Karpas-422 (cell line): ENCODE measurements at places on chromosomes 2 and 18. TPM values are rescaled to one million over a fixed set of nuclear protein-coding genes. Genes with fewer than 3 reads are reported as not detected.

SFT2D3 gene
- total RNA-seq: 3.2 and 4.0 TPM in 2 replicates

SALL3 gene
- not detected in 2 replicates for total RNA-seq

TTL gene
- 26.1 and 30.5 TPM in 2 replicates for total RNA-seq

IL36G gene
- not detected in 2 replicates for total RNA-seq

AFF3 gene
- 84.6 and 99.7 TPM in 2 replicates for total RNA-seq

FER1L5 gene
- total RNA-seq: not detected in 2 replicates

RAPGEF4 gene
- total RNA-seq: 0.47 and 0.97 TPM in 2 replicates

CABYR gene
- not detected in 2 replicates for total RNA-seq

TSN gene
- total RNA-seq: 43.6 and 45.4 TPM in 2 replicates

HJURP gene
- 16.5 and 29.0 TPM in 2 replicates for total RNA-seq

FIGN gene
- total RNA-seq: not detected in 2 replicates

KCNG2 gene
- total RNA-seq: not detected in 2 replicates

IL36A gene
- total RNA-seq: not detected in 2 replicates

RESP18 gene
- total RNA-seq: not detected in 2 replicates

NDC80 gene
- 25.4 and 48.5 TPM in 2 replicates for total RNA-seq

OTOS gene
- total RNA-seq: not detected in 2 replicates

SNORC gene
- total RNA-seq: 1.2 and 1.9 TPM in 2 replicates

STK11IP gene
- total RNA-seq: 19.8 and 24.0 TPM in 2 replicates

CROCC2 gene
- total RNA-seq: not detected in 2 replicates

ADCY3 gene
- 57.6 and 58.4 TPM in 2 replicates for total RNA-seq

MALL gene
- total RNA-seq: not detected in 2 replicates

UGT1A4 gene
- total RNA-seq: not detected in 2 replicates

ATF2 gene
- total RNA-seq: 27.5 and 83.4 TPM in 2 replicates

PRR30 gene
- total RNA-seq: not detected in 2 replicates

IL18R1 gene
- 0.36 TPM in 1 of 2 replicates, not detected in the other for total RNA-seq
